Eye (tissue), 1 donor: ENCODE measurements at places on chromosomes 13 and 19.
A peak's percentile ranks its signal among the peaks of the same experiment; 100 is the strongest.

- DNase-seq = no peak
These were observed 12.7 kb downstream of the ARHGAP45 start for GRCh38 chr19:1079566-1080111.

DNA sequence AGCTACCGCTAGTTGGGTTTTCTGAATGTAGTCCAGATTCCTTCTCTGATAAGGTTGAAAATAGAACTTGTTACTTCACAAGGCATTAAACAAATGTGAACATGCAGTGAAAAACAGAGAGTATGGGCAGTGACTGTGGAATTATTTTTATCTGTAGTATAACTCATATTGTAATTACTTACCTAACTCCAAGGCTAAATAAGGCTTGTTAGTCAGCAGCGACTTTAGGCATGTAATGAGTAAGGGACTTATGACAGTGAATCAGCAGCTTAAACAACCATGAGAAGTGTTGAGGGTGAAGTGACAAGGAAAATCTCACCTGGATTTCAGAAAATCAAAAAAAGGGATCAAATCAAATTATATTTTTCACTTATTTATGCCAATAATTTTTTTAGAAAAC is 1719.5 kb upstream of the MIR17HG start:
- no peak for DNase-seq

DNA sequence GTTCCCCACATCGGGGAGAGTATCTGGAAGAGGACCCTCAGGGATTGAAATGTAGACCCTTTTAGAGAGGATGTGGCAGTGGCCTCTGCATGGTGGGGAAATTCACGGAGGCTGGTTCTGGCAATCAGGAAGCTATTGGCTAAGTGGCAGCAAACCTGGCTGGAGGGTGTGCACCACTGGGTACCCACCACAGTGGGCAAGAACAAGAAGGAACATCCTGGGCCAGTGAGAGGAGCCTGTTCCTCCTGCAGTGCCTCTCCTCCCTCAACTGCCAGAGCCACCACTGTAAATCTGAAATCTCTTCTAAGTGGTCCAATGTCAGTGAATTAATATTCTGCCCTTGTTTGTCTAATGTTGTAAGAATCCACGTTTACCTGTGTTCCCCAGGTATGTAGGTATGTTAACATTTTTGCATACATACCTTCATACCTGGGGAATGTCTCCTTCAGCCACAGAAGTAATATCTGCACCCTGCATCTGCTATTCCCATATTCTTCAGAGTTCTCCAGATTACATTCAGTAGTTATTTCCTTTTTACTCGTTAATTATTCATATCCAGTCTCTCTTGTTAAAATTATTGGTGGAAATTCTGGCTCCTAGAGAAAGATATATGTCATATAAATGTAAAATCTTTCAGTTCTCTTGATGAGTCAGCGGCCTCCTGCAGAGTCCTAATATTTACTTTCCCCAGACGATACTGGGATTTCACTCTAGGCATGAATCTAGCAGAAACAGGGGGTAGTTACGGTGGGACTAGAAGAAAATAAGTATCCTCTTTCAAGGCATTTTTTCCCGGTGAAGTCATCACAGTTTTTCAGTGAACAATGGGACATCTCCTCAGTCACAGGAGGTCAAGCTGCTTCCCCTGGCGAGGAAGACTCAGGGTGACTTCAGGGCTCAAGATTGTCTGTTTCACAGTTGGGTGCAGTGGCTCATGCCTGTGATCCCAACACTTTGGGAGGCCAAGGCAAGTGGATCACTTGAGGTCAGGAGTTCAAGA is 148.3 kb downstream of the MYO16 start:
- DNase-seq = peak; percentile 18

DNA sequence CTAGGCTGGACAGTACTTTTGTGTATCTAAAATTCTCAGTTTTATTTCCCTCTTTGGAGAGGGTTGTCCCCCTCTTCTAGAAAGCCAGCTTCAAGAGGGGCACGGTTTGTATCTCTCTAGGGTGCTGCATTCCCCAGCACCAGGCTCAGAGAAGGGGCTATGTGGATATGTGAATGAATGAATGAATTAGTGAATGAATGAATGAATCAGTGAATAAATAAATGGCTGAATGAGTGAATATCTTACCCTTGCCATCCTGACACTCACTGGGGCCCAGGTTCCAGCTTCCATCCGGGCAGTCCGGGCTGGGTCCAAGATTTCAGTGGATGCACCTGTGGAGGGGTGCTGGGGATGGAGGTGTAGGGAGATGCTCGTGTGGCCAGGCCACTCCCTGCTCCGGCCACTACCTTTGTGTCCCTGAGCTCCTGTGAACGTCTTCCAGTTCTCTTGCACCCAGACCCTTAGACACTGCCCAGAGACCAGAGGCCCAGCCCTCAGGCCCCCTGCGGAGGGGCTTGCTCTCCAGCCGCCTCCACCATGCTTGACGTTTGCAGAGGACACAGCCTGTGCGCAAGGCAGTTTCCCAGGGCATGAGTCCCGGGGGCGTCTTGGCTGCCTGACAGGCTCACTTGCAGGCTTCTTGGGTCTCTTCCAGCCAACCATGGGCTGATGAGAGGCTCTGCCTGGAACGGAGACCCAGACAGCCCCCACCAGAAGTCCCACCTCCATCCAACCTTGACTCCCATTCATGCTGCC is 2.8 kb upstream of the KCNN1 start:
- no peak for DNase-seq

DNA sequence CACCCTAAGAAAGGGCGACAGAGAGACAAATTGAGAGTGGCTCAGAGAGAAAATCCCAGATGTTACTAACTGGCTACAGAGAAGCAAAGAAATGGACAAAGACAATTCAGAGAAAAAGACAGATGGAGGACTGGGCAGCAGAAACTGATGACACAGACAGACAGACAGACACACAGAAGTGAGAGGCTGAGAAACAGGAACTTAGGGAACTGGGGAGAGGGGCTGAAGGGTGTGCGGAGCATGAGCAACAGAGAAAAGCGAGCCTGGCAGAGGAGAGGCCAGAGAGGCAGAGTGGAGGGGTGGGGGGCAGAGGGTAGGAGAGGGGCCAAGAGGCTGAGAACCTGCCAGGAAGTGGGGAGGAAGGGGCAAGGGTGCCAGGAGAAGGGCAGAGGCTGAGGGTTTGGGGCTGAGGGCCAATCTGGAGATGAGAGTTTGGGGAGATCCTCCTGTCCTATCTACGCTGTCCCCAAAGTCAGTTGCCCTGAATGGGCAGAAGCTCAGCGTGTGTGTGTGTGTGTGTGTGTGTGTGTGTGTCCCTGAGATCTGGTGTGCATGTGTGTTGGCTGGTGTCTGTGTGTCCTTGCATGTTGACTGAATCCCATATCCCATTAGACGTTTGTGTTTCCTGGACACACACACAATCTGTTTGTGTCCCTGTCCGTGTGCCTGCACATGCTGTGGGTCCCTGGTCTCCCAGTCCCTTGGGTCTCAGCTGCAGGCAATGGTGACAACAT is 5.6 kb upstream of the ERFL start:
- peak; percentile 9 for DNase-seq

GRCh38 chr13:29543230-29544215 is 52.0 kb downstream of the SLC7A1 start:
- no peak for DNase-seq

- no peak for DNase-seq
These were observed 163.5 kb downstream of the PAN3 start for GRCh38 chr13:28301839-28302238.

DNA sequence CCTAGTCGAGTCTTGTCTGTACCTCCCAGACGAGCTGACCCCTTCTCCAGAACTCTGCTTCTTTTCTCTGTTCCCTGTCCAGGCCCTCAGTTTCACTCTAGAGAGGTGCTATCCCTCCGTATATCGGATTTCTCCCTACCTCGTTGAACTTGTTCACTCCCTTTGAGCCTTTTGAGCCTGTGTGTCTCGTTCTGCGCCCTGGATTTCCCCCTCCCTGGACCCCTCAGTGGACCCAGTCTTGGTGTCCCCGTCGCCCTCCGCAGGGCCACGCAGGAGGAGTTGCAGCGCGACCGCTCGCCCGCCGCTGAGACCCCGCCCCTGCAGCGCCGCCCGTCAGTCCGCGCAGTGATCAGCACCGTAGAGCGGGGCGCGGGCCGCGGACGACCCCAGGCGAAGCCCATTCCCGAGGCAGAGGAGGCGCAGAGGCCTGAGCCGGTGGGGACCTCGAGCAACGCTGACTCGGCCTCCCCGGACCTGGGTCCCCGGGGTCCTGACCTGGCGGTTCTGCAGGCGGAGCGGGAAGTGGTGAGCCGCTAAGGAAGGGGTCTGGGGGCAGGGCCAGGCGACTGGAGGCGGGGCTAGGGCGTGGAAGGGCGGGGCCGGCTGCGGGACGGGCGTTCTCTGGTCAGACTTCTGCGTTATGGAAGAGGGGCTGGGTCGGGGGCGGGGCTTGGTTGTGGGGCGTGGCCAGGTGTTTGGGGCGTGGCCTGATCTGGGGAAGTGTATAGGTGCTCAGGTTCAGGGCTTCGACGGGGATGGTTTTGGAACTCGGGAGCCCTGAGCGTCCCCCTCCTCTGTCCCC is 5.5 kb downstream of the EPS8L1 start:
- DNase-seq = peak; percentile 87

- DNase-seq = peak; percentile 33
These were observed at the start of gene CYP2S1 for GRCh38 chr19:41192574-41193429. TSS of gene CYP2S1 (plus strand) at chr19:41193219. CDS start at chr19:41193265, 46 bp downstream.

GRCh38 chr19:5434970-5435641 is 20.1 kb upstream of the ZNRF4 start:
- DNase-seq = no peak

GRCh38 chr19:50830266-50831025 is 2.9 kb downstream of the KLK15 start:
- DNase-seq = no peak

DNA sequence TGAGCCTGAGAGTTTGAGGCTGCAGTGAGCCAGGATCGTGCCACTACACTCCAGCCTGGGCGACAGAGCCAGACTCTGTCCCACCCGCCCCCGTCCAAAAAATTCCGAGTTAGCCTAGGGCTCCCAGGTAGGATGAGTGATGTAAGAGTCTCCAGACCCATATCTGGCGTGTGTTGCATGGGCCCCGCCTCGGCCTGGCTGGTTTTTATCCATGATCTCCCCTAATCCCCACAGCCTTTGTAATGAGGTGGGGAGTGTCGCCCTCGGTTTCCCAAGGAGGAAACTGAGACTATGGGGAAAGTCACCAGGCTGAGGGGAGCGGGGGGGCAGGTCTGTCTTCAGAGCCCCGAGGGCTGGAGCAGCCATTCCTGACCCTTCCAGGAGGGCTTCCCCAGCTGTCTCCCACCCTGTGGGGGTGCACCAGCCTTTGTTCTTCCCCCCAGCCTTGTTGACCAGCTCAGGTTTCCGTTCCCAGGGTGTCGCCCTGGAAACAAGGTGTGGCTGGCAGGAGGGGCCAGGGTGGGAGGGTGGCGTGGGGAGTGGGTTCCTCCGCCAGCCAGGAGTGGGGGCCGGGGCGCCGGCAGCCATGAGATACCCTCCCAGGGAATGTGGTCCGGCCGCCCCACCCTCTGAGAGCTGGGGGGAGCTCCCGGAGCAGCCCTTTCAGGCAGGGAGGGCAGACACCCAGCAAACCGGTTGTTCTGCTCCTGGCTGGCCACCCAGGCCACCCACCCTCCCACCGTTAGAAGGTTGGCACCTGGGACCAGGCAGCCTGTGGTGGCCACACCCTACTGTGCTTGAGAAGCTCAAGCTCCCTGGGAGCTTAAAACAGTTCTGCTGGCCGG is 11.5 kb downstream of the MYH14 start:
- DNase-seq = peak; percentile 65

DNA sequence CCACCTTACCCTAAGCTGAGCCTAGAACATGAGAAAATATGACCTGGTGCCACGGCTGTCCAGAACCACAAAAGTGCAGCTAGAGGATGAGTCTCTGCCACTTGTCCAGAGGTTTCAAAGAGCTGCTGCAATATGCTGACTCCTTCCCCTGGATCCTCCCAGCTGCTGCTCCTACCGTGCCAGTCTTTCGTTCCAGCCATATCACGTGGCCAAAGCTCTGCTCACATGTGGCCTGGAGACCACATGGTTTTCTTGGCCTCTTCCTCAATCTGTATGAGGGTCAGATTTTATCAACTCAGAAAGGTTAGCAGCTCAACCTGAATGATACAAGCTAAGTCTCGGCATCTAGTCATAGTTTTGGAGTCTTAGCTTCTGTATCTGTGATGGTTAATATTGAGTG is 3.2 kb upstream of the SACS start:
- DNase-seq = no peak

DNA sequence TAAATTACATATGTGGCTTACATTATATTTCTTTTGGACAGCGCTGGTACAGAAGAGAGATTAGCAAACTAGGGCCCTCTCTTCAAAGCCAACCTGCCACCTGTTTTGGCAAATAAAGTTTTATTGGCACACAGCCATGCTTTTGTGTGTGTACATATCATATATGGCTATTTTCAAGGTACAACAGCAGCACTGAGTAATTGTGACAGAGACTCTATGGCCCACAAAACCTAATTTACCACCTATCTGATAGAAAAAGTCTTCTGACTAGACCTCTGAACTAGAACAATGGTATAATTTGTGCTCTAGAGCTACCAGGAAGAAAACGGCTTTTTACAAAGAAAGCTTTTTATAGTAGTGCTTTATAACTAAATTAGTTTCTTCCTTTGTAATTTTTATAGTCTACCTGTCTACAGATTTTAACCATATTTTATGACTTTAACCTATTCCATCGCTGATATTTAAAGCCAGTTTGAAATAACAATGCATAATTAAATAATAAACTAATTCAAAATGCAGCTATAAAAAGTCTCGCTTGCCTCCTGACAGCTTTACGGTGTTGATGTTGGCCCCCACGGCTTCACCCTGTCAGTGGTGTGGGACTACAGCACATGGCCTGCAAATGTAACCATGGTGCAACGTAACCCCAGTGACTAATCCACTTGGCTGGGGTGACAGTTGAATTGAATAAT is 17.7 kb upstream of the DPY19L3 start:
- DNase-seq = no peak

- DNase-seq = peak; percentile 49
These were observed 1.1 kb downstream of the PPP6R1 start for GRCh38 chr19:55257461-55258420.

DNA sequence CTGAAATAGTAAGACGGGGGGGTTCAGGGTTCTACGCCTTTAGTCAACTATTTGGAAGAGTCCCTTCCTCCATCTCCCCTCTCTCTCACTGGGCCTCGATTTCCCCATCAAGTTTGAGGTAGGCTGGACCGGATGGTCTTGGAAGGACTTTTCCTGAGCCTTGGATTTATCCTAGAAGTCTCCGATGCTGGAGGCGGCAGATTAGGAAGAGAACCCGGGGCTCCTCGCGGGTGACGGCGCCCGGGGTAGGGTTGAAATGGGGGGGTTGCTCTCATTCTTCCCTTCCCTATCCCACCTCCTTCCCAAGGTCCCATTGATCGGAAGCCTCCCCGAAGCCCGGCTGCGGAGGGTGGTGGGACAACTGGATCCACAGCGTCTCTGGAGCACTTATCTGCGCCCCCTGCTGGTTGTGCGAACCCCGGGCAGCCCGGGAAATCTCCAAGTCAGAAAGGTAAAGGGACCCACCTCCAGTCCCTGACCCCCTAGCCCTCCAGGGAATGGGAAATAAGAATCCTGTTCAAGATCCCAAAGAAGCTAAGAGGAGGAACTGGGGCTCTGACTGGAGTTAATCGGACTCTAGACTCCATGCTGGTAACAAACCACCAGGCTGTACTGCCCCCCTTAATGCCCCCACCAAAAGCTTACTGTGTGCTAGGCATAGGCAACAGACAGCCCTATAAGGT is 781 bp downstream of the QPCTL start:
- DNase-seq = peak; percentile 91

GRCh38 chr19:13830114-13830740 is 35.0 kb downstream of the ZSWIM4 start:
- no peak for DNase-seq

- DNase-seq = peak; percentile 90
These were observed 338.0 kb downstream of the TEX29 start for GRCh38 chr13:111658145-111659100.

- no peak for DNase-seq
These were observed 1090.0 kb downstream of the SLITRK5 start for GRCh38 chr13:88761145-88761544.
